ENCODE measurements at places on chromosomes 1 and 21.

DNA sequence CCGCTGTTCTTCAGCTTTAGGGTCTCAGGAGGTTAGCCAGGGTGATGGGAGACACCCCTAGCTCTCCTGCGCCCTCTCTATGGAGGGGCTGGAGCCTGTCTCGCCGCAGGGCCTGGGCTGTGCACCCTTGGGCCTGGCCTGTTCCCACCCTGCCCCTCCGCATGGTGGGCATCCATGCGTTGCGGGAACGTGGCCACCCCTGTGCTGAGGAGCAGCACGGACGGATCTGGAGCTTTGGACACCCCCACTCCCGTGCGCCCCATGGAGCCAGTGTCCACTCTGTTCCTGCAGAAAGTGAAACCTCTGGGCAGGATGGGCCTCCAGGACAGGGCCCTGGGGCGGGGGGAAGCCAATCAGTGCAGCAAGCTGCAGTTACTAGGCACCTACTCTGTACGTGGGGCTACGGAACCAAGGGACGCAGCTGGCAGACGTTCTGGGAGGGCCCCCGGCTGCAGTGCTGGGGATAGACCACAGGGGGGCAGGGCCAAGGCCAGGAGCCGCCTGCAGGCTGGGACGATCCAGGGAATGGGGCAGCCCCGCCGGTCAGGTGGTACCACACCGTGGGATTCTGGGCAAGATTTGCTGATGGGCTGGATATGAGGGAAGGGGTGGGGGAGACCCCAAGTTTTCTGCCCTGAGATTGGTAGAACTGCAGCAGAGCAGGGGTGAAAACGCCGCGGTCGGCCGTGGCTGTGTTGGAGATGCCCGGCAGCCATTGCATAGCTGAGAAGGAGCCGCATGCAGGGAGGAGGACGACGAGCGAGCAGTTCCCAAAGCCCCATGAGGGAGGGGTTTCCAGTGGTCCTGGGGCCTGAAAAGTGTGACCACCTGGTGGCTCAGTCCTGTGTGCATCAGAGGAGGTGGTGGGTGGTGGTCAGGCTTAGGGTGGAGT is 43.3 kb downstream of the TP73 start:
- DNase-seq: peak; percentile 11

- no peak for DNase-seq
Observed at GRCh38 chr1:154807048-154807591, 63.0 kb downstream of the KCNN3 start.

DNA sequence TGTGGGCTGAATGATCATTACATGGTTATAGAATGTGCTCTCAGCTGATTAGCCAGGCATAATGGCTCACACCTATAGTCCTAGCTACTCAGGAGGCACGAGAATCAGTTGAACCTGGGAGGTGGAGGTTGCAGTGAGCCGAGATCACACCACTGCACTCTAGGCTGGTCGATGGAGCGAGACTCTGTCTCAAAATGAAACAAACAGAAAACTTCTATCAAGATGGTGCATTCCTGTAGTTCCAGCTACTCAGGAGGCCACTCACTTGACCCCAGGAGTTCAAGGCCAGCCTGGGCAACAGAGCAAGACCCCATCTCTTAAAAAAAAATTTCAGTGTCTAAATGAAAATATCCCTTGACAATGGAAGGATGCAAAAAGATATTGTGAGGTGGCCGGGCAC is 10.9 kb downstream of the TIMM17A start:
- no peak for DNase-seq

GRCh38 chr1:46087891-46088290 is 44.5 kb downstream of the PIK3R3 start:
- peak; percentile 28 for DNase-seq

- DNase-seq: no peak
Observed at GRCh38 chr21:44865561-44866280, 7.8 kb downstream of the PTTG1IP start.

- DNase-seq: no peak
Observed at GRCh38 chr1:53160924-53161378, 18.5 kb upstream of the SLC1A7 start.

DNA sequence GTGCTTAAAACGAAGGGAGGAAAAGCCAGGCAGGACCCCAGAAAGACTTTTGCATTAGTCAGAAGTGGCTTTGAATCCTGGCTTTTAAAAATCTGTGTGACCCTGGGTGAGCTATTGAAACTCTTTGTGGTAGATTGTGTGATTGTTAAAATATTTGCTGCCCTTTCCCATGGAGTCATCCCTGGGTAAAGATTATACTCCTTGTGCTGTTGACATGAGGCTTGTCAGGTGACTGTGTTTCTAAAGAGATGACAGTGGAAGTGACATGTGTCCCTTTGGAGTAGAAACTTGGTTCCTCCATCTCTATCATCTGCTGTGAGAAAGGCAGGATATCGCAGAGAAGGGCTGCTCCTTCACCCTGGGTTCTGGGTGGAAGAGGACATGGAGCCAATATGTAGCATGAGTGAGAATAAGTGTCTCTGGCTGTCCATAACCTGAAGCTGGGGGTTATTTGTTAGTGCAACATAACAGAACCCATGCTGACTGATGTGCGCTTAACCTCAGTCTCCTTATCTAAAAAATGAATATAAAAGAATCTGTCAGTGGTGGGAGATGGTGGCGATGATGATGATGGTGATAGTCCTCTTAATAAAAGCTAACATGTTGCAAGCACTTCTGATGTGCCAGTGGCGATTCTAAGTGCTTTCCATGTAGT is 187.6 kb downstream of the RHOU start:
- no peak for DNase-seq

DNA sequence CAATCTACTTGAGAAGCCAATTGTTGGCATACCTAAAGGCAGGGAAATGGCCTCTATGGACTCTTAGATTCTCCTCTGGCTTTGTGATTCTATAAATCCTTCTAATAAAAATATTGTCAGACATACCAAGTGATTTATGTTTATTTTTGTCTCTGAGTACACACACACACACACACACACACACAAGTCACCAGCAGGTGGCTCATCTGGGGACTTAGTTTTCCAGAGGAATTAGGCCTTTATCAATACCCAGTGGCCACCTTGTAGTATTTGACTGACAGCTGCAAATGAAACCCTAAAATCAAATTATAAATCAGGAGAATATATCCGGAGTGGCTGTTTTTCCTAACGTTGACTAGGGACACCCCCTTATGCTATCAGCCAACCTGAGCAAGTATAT is 258.5 kb downstream of the BRINP2 start:
- no peak for DNase-seq

DNA sequence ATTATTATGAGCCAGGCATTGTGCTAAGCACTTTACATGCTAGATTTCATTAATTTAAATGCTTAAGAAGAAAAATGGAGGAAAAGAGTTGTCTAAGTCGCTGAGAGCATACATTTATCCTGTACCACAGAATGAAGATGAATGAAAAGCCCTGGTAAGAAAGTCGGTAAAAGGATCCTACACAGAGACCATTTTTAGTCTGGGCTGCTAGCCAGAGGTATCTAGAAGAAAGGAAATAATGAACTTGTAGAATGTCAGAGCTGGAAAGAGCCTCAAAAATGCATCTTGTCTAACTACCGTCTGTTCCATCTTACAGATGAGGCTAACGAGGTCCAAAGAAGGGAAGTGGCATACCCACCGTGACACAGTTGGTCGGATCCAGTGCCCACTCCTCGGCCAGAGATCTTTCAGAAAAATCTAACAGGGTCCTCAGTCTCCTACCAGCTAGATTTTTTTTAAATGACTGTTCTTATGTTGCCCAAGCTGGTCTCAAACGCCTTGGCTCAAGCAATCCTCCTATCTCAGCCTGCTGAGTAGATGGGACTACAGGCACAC is 12.2 kb upstream of the TNR start:
- DNase-seq: no peak

GRCh38 chr1:152646656-152647055 is 16.5 kb upstream of the LCE2D start:
- no peak for DNase-seq

GRCh38 chr21:29654855-29655254 is 284.9 kb downstream of the GRIK1 start:
- DNase-seq: no peak

GRCh38 chr1:226712742-226713419 is 26.2 kb downstream of the ITPKB start:
- no peak for DNase-seq

DNA sequence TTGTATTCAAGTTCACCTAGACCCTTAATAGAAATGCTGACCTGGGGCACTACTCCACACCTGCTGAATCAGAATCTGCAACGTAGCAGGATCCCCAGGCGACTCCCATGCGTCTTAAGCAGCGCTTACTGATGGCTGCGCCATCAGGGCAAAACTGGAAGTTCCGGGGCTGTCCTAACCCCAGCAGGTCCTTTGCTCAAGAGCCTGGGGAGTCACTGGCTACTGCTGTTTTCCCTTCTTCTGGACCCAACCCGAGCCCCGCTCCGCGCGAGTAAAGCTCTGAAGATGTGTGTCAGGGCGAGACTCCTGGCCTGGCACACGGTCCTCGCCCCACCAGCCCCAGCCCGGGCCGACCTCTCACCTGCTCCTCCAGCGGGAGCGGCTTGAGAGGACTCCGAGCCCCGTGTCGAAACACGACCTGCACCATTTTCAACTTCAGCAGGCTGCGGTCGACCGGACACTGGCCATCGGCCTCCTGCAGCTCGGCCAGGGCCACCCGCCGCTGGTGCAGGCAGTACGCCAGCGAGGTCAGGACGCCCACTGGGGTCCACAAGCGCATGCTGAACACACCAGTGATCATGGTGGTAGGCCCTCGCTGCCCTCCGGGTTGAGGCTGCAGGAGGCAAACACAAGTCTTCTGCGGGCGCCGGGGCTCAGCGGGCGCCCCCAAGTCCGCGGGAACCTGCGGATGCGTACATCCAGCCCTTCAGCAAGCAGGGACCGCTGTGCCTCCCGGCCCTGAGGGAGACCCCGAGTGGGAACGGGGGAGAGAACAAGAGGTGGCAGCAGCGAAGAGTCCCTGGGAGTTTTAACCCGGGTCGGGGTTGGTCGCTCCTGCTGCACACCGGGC is 630 bp downstream of the ACP6 start:
- DNase-seq: peak; percentile 15

DNA sequence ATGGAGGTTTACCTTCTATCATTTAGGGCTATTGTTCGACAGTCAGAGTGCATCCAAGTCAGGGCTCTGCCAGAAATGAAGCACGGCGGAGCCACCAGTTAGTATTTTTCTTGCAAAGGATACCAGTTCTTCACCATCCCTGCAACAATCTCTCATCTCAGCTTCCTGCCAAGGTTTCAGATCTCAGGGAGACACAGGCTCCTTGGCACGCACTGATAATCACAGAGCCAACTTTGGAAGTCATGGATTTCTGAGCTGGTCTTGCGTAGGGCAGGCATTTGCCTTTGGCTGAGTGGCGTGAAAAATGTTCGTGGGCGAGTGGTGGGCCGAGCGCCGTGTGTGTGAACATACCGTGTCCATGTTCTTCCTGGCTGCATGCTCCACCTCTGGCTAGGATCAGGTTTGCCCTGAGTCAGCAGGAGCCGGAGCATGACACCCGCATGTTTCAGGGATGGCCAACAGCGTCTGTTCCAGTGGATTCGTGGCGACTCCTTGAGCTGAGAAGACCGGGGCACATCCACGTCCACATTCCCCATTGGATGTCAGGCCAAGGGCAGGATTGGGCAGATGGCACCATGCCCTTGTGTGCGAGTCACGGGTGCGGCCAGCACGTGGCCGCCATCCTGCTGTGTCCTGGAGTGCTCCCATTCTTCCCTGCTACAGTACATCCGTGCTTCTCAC is 118.5 kb upstream of the C1orf174 start:
- no peak for DNase-seq

DNA sequence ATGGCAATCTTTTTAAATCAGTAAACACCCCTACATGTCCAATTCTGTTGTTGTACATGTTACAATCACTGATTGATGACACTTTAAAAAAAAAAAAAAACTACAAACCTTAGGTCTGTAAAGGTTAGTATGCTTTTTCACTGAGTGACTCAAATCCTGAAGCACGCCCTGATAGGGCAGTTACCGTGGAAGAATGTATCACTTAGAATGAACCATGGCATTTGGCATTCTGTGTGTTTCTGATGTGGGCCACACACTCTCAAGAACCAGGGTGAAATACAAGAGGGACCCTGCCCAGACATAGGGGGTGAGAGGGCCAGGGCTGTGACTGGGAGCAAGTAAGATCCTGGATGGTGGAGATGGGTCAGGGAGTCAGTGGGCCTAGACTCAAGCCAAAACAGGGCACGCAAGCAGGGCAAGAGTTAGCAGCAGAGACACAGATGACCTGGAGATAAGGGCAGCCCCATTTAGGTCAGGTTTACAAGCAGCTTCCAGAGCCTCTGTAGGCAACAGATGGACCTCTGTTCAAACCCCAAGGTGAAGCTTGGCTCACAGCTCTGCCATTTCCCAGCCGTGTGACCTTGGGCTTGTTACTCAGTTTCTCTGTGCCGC is 47.6 kb upstream of the DMRTB1 start:
- DNase-seq: no peak

DNA sequence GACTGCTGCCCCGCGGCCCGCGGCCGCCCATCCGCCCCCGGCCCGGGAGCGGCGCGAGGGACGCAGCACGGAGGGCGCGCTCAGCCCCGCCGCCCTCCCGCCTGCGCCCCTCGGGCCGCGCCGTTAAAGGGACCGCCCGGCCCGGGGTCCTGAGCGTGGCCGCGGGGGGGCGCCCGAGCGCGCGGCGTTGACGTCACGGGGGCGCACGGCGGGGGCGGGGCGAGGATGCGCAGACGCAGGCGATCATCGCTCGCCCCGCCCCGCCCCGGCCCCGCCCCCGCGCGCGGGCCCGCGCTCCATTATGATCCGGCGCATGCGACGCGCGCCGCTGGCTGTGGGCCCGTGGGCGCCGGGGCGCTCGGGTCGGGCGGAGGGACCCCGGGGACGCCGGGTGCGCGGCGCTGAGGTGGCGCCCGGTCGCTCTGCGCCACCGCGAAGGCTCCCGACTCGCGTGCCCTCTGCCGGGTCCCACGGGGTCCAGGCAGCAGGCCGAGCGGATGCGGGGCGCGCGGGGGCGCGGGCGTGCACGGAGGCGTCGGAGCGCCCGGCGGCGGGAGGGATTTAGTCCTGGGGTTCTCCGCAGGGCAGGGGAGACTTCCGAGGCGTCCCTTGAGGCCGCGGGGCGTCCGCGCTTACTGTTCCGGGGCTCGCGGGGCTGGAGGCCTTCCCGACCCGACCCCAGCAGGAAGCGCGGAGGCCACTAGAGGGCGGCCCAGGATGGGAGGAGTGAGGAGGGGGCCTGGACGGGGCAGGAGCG is at the start of gene DVL1:
Gene DVL1, minus strand, starts transcription at position 163 of the 757 bp plus-strand sequence. CDS start 353 bp downstream, outside the sequence.
- DNase-seq: peak; percentile 79

GRCh38 chr1:214370615-214371014 is 89.7 kb downstream of the SMYD2 start:
- DNase-seq: no peak

DNA sequence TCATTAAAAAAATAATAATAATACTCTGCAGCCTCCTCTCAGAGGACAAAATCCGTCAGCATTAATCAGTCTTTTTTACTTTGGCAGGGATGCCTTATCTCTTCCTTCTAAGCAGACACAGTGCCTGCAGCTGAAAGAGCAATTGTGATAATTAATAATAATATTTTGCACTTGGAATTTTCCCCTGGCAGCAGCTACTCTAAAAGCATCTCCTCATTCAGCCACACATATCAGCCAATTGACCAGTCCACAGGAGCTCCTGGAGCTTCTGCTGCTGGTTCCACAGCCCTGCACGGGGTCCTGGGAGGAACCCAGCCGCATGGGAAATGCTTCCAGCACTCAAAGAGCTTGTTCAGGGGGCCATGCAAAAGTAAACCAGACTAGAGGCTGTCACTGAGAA is 31.0 kb upstream of the VWA5B1 start:
- DNase-seq: no peak

Data from fibroblast of skin of abdomen (primary cell).